M059J (cell line): ENCODE measurements at places on chromosomes 5 and 9.

DNA sequence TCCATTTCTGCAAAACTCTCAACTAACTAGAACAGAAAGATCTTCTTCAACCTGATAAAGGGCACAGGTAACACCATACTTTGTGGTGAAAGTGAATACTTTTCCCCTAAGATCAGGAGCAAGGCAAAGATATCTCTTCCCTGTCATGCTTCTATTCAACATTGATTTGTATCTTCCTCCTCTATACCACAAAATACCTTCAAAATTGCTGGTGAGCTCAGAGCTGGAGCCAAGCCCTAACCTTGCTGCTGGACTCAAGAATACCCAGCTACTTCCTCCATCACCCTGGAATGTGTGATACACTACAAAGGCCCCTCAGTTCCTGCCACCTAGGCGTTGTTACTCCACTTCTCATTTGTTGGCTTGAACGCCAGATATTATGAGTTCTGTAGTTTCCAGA lies 499.0 kb downstream of the ACTL7B start:
- peak; percentile 11 for DNase-seq

GRCh38 chr5:134738963-134739661 lies 764 bp downstream of the CAMLG start:
- peak; percentile 64 for DNase-seq

DNA sequence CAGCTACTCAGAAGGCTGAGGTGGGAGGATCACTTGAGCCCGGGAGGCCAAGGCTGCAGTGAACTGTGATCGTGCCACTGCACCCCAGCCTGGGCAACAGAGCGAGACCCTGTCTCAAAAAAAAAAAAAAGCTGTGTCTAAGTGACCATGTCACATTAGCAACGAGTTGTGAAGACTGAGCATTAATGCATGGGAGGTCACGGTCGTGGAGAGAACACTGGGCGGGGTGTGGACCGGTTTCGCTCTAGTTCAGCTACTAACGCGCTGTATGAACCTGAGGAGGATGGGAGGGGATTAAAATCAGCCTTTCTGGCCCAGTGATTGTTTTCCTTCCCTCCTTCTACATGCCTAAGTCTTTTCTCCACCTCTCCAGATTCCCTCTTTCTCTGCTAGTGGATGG lies 56.7 kb upstream of the CARTPT start:
- no peak for DNase-seq

DNA sequence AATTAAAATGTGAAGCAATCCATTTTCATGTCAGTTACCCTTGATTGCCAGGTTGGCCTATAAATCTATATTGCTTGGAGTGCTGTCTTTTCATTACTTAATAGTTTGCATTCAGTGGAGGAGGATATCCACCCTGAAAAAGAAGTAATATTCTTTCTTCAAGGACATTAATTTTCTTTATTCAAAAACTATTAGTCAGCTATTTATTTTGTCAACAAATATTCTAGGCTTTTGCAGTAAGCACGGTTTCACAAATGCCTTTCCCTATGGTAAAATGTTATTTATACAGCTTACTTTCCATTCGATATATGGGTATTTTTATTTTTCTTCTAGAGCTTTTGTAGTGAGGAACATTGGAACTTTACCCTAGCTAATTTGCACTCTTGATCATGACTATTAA lies 1176.9 kb upstream of the NUDT12 start:
- DNase-seq, result no peak

- DNase-seq, result no peak
Measured at GRCh38 chr5:180352116-180353047, 754 bp downstream of the GFPT2 start.

- DNase-seq, result no peak
Measured at GRCh38 chr9:88236511-88237478, 98.5 kb upstream of the SPATA31C2 start.

DNA sequence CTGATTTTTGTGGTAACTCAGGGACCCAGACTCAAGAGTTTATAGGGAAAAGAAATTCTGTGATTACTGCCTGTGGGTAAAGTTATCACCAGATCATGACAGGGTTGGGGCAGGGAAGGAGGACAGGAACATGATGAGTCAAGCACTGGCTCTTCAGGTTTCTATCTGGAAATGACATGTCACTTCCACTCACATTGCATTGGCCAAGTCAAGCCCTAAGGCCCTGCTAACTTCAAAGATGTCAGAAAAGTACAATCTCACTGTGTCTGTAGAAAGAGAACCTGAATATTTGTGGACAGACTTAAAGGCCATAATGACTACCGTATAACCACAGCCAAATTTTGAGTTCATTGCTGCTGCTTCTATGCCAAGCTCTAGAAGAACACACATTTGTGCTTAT lies 187.7 kb downstream of the TLE4 start:
- DNase-seq, result peak; percentile 89

DNA sequence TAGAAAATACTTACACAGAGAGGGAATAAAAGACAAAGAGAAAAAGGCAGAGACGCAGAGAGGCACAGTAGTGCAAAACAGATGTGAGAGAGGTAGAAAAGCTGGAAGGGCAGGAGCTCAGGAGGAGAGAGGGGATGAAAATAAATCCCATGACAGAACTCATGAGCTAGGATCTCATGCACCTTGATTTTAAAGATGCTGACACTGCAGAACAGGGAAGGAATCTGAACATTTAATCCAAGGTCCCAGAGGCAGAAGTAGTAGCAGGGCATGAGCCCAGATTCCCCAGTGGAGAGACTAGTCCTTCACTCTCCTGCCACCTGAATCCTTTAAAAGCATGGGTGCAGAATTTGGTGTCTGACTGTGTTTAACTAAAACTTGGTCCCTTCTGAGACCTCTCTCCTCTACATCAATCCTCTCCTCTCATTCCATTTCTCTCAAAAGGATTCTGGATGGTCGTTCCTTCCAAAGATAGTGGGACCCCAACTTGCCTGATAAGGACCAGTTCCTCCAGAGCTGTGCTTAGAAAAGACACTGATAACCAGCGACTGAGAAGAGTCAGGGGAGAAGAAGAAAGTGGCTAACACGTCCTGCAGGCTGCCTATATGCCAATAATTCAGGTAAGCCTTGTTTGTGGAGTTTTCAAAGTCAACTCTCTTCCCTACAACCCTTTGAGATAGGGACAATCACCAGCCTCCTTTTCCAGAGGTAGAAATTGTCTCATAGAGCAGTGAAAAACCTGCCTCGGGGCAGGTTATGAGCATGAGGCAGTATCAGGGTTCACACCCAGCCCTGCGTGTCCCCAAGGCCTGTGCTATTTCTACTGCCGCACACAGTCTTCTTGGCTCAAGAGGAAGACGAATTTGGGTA lies 203.2 kb upstream of the TRIM32 start:
- DNase-seq, result no peak

DNA sequence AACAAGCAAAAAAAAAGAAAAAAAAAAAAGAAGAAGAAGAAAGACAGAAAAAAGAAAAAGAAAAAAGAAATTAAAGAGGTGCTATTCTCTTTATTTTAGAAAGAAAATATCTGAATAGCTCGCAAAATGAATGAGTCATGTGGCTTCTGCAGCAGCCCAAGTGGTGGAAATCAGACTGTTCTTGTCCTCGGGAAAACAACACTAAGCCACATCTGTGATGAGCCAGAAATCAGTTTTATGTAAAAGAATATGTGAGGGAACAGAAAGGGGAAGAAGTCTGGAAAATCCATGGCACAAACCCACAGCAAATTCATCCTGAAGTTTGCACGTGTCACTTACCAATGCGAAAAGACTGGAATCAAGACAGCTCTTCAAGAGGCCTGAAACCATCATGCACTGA lies 118.7 kb upstream of the GAS1 start:
- peak; percentile 25 for DNase-seq

DNA sequence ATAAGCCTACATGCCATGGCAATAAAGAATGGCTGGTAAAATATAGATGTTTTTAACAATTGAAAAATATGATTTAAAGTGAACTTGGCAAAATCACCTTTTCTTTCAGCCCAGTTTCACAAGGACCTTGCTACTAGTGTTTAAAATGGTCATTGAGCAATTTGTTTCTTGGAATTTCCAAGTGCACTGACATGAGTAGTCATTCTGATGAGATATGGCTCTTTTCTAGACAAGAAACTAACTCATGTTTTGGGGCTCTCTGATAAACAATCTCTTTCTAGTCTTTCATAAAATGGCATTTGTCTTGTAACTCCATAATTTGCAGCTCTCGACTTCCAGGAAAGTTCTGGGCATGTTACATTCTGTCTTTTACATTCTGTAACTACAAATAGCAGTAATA lies 176.8 kb downstream of the NR2F1-AS1 start:
- DNase-seq, result no peak

GRCh38 chr9:120926397-120926928 lies at the start of gene TRAF1:
Gene TRAF1, minus strand, starts transcription at chr9:120926796. Its CDS starts 721 bp downstream, at chr9:120926075.
- DNase-seq, result no peak

DNA sequence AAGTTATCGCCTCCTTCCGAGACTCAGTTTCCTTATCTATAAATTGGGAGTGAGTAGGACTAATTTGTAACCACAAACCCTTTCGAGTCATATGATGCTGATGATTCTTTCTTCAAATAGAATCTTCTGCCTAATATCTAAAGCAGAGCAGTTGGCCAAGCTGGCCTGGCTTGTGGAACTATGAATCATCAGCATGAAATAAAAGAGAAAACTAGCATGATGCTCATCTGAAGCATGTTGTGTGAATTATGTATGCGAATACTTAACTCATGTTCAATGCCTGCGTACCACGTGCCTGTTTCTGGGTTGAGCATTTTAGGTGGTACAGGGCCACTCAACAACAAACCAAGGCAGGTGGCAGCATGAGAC lies 15.0 kb upstream of the ORM1 start:
- DNase-seq, result no peak

- DNase-seq, result peak; percentile 93
Measured at GRCh38 chr9:125472926-125473701, 211.5 kb downstream of the GAPVD1 start.

GRCh38 chr9:115615000-115615401 lies 497.0 kb upstream of the TNC start:
- peak; percentile 72 for DNase-seq

- DNase-seq, result no peak
Measured at GRCh38 chr5:501105-501830, 23.0 kb downstream of the SLC9A3 start.

GRCh38 chr5:172164769-172165212 lies 23.2 kb downstream of the STK10 start:
- DNase-seq, result no peak

GRCh38 chr5:148904440-148904839 lies 78.0 kb downstream of the ADRB2 start:
- DNase-seq, result no peak

DNA sequence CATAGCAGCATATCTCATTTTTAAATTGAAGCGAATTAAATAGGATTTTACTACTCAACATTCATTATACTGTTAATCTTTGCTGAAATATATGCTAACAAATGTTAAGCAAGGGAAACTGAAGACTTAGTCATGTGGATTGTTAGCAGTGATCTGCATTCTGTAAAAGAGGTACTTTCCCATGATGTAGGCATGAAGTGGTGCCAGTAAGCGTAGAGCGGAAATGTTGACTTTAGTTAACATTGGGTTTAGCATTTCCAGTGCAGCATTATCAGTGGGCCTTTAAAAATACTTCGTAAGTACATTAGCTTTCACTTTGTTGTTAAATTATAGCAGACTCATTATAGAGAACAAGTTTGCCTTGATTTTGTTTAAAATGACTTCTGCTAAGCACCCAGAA lies 130.3 kb downstream of the CDC42SE2 start:
- DNase-seq, result no peak

- DNase-seq, result peak; percentile 49
Measured at GRCh38 chr5:141529002-141529401, 40.1 kb downstream of the PCDHGC5 start.

DNA sequence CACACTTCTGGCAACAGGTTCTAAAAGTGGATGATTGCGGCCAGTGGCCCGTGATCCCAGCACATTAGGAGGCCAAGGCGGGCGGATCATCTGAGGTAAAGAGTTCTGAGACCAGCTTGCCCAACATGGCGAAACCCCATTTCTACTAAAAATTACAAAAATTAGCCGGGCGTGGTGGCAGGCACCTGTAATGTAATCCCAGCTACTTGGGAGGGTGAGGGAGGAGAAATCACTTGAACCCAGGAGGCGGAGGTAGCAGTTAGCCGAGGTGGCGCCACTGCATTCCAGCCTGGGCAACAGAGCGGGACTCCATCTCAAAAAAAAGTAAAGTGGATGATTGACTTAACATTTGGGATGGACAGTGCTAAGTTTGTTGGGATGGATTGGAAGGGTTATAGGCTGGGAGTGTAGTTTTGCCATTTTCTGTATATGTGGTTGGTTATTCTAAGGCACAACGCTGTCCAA lies 3.4 kb downstream of the MATR3 start:
- DNase-seq, result no peak

DNA sequence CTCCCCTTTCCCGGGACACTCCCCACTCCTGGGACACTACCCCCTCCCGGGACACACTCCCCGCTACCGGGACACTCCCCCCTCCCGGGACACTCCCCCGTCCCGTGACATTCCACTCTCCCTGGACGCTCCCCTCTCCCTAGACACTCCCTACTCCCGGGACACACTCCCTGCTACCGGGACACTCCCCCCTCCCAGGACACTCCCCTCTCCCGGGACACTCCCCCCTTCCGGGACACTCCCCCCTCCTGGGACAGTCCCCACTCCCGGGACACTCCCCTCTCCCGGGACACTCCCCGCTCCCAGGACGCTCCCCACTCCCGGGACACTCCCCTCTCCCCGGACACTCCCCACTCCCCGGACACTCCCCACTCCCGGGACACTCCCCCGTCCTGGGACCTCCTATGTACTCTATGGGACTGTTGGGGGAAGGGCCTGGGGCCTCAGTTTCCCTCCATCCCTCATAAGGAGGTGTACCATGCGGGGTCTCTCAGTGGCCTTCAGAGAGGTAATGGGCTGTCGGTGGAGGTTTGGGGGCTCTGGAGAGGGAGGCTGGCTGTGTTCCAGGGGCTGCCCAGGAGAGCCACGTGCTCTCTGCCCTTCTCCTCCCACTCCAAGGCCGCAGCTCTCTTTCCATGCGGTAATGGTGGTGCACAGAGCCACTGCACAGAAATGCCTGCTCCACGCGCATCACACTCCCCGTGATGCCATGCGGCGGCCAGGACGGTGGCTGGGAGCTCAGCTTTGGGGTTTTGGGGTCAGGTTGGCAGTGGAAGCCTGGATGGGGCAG lies 96.2 kb downstream of the RXRA start:
- DNase-seq, result no peak
